ENCODE measurements at places on chromosomes 11 and 22. TPM values are rescaled to one million over a fixed set of nuclear protein-coding genes. Genes with fewer than 3 reads are reported as not detected.

The DLG2 gene
- total RNA-seq, result 37.7 TPM

The F2 gene
- total RNA-seq, result not detected

The FAR1 gene
- total RNA-seq, result 48.0 TPM

The MMP8 gene
- under 0.01 TPM for total RNA-seq

The PKDREJ gene
- not detected for total RNA-seq

The TP53I11 gene
- total RNA-seq, result 112 TPM

The ACRV1 gene
- not detected for total RNA-seq

The C11orf87 gene
- not detected for total RNA-seq

The RIMBP3B gene
- not detected for total RNA-seq

The CD248 gene
- 7.8 TPM for total RNA-seq

The SLC17A6 gene
- total RNA-seq, result not detected

The SPTBN2 gene
- total RNA-seq, result 45.1 TPM

The IGF2 gene
- total RNA-seq, result 12.7 TPM

Measured in upper lobe of left lung (tissue), 6 donors.